BJ (cell line): ENCODE measurements at places on chromosomes 5 and 9.

- no peak for DNase-seq
These were observed 94.4 kb upstream of the IER5L start for GRCh38 chr9:129272348-129273025.

- DNase-seq, result no peak
These were observed 98.1 kb upstream of the NMUR2 start for GRCh38 chr5:152503206-152503605.

GRCh38 chr9:127742435-127743088 is 7.5 kb upstream of the TOR2A start:
- DNase-seq, result peak; percentile 35

DNA sequence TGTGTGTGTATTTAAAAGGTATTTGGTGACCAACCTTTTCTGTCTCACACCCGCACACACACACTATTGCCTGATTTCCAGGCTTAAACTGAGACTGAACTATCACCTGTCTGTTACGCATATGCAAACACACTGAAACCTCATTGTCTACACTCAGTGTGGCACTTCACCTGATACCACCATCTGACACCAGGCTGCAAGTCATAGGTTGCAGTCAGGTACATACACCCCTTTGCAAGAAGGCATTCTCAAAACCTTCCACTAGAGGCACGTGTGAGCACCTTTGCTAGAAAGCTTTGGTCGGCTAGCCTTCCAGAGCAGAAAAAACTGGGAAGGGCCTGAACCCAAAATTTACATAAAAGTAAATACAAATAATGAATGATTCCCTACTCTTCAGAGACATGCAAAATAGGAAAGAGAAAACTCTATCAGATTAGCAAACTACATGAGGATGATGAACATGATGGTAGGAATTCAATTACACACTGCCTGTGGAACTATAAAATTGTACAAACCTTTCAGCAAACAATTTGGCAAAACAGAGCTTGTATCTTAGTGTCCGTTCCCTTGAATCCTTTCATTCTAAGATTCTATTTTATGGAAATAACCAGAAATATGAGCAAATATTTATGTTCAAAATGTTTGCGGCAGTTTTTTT is 5.9 kb upstream of the FOXD1 start:
- DNase-seq, result no peak

DNA sequence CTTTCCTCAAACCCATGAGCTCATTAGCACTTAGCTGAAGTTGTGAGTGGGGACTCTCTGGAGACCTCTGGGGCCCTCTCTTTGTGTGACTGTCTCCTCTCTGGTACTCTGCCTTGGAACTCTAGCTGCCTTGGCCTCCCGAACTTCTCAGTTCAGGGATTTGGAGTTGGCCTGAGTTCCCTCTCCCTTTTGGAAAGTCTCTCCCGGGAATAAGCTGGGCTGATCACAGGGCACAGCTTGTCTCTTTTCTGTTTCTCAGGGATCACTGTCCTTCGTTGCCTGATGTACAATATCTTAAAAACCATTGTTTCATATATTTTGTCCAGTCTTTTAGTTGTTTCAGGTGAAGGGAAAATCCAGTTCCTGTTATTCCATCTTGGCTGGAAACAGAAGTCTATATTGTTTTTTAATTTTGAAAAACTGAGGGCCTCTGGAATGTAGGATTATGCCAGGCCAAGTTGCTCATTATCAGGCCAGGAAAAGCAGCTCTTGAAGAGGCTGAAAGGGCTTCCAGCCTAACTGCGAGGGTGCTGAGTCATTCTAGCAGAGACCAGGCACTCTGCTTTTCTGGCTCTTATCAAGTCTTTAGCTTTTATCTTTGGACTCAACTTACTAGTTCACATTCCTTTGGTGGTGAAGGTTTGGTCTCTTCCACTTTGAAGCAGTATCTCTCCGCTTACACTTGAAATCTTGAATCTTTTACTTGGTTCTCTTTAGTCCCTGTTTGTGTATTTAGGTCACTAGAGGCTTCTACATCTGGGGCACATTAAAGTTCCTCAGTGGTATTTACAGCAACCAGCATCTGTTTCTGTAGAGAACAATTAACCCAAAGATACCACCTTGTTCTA is 8.4 kb upstream of the RGS3 start:
- peak; percentile 59 for DNase-seq

DNA sequence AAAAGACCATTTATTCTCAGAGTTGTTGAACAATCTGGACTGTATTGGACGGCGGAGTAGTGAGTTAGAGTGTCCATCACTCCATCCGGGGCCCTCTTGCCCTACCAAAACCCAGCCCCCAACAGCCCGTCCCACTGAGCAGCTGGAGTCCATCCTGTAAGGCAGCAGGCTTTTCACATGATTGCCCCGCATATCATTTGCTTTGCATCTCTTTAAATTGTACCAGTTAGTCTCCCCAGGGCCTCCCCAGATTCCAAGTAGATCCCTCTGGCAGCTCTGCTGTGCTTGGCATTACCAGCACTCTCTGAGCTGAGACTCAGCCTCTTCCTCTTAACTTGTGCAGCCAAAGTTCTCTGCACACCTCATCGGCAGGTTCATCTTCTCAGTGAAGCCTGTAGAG is 48.6 kb upstream of the ADCY2 start:
- no peak for DNase-seq

- no peak for DNase-seq
These were observed 56.4 kb downstream of the BARX1 start for GRCh38 chr9:93898502-93899426.

DNA sequence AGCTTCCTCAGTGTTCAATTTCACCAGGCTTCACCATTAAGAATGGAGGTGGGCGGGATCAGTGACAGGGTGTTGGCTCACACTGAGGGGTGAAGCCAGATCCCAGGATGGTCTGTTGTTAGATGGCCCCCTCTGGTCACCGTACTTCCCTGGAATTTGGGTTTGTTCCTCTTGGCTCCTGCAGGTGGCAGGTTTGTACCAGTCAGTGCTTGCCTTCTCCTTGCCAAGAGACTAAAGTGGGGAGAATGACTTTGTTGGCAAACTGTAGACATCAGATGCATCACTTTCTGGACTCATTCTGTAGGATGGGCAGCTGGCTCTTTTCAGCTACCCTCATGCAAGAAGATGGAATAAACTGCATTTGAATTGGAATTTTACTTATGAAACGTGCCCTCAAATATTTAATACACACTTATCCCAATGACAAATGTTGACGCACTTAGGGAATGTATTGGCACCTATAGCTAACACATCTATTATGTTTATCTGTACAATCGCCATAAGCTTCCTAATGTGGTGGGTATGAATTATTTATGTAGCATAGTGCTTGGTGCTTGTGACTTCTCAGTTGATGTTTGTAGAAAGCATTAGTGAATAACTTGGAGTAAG is 31.4 kb upstream of the ANKRD55 start:
- DNase-seq, result no peak

DNA sequence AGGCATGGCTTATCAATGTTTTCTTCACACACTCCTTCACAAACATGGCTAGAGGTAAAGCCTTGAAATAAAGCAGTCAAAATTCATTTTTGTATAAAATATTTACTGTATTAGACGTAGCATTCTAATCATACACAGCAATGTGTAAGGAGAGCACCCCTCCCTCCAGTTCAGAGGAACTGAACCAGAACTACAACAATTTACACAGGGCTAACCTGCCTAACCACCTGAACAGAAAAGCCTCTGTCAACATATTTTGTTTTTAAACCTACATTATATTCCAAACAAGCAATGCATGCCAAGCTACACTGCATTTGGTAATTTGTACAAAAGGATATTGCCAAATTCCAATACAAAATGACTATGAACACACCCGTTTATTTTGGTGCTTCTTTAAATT is 41.6 kb downstream of the MLLT3 start:
- no peak for DNase-seq

- no peak for DNase-seq
These were observed 108.0 kb downstream of the STARD4 start for GRCh38 chr5:111404270-111404769.

- no peak for DNase-seq
These were observed 13.3 kb downstream of the HACD4 start for GRCh38 chr9:21018177-21018576.

GRCh38 chr5:160020266-160020770 is 11.4 kb downstream of the TTC1 start:
- DNase-seq, result no peak

DNA sequence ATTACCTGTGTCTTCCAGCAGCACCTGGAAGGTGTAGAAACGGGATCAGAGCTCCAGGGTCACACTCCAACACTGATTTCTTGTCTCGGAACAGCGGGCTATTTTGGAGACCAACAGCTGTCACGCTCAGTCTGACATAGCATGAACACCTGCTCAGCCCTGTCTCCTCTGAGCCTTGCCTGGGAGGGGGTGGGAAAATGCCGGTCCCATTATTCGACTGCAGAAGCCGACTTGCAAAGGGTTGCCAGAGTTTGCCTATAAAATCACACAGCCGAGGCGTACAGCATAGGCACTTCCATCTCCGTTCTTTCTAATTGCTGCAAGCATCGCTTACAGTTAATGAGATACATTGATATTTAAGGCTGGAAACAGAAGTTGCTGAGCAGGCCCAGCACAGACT is 300.8 kb upstream of the MSX2 start:
- DNase-seq, result no peak
